NAMALWA (cell line): ENCODE measurements at places on chromosomes 6 and 20.
A peak's percentile ranks its signal among the peaks of the same experiment; 100 is the strongest.

- DNase-seq: no peak
These were observed 284.5 kb upstream of the CDYL start for GRCh38 chr6:4491501-4492260.

GRCh38 chr6:166627875-166628801 lies 1.1 kb upstream of the RPS6KA2 start:
- peak; percentile 71 for DNase-seq

- no peak for DNase-seq
These were observed 4.1 kb downstream of the ANGPT4 start for GRCh38 chr20:911882-912600.

- no peak for DNase-seq
These were observed 19.7 kb downstream of the TIAM2 start for GRCh38 chr6:155014670-155015300.

DNA sequence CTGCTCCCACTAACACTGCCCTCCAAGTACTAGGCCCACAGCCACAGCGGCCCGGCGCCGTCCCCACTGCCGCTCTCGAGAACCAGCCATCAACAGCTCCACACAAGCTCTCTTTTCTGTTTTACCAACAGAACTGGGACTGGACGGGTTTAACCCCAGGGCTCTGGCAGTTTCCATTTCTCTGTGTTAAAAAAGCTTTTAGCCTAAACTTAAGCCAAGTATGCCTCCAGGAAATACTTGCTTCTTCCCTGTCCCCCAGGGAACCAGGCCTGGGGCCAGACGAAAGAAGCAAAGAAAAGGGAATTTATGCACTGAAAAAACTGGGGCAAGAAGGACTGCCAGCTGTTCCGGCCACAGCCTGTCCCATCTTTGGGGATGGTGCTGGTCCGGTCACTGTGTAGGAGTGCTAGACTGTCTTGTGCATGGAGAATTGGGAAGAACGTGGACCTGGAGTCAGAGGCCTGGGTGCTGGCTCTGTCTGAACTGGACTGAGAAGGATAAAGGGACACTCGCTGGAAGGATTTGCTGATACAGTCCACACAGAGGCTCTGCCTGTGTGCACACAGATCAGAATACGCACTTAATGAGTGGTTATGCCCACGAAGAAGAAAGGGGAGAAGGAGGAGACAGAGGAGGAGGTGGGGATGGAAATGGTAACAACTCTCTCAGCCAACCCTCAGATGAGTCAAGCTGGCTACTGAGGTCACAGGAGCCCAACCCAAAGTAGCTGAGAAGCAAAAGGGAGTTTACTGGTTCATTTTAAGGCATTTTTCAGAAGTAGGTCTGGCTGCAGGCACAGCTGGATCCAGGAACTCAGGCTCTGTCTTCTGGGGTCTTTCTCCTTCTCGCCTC lies 254.4 kb upstream of the PMEPA1 start:
- DNase-seq: no peak

DNA sequence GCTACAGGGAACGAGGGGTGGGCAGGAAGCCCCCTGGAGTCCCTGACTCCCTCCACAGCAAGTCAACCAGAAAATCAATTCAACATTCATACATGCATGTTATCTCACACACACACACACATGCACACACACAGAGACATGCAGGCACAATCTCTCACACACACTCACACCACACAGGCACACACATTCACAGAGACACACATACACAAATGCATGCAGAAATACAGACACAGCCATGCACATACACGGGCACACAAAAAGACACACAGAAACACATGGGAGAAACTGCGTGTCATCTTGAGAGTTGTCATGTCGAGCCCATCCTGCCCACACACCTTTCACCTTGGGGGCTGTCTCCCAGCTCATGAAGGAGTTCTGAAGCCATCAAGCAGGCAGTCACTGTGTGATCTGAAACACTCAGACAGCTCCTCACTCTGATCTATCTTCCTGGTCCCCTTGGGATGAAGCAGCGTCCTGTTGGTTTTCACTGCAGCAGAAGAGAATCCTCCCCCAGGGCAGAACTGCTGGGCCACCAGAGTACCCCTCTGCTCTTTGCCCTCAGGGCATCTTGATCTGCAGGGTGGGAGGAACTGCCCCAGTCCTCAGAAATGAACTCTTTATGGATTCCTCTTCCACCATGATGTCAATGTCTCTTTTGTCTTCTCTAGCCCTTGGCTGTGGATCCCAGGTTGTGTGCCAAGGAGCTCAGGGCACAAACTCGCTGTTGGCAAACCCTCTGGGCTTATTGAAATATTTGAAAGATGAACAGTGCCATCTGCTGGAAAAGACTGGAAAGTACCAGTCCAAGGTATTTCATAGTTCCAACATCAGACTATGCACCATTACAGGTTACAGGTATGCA lies 8.8 kb downstream of the RAET1L start:
- peak; percentile 82 for DNase-seq

GRCh38 chr6:7996538-7997111 lies 67.6 kb downstream of the BLOC1S5 start:
- DNase-seq: no peak

DNA sequence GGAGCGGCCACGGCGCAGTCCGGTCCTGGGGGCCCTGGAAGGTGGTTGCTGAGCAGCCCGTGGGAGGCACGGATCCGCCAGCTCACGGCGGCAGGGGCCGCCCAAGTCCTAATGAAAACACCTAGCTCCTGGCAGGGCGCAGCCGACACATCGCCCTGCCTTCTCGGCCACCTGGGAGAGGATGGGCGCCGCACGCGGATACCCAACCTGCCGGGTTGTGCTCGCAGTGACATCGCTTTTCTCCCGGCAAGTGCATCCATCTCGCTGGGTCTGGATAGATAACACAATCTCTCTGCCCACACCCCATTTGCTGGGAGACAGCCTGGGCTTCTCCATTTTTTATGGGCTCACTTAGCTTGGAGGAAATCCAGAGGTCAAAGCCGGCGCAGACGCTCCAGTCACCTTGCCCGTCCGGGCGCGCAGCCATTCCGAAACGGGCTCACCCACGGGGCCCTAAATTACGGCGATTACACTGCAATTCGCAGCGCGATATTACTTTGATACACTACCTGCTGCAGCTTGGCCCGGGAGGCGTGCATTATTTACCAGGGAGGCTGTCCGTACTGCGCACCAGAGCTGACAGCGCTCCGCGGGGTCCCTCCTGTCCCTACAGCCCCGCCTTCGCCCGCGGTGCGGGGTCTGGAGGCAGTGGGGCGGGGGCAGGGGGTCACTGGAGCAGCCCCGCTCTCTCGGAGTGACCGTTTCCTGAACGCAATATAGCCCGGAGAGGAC lies 36.2 kb upstream of the CCDC167 start:
- no peak for DNase-seq
